ENCODE measurements at places on chromosomes 7 and 10.

DNA sequence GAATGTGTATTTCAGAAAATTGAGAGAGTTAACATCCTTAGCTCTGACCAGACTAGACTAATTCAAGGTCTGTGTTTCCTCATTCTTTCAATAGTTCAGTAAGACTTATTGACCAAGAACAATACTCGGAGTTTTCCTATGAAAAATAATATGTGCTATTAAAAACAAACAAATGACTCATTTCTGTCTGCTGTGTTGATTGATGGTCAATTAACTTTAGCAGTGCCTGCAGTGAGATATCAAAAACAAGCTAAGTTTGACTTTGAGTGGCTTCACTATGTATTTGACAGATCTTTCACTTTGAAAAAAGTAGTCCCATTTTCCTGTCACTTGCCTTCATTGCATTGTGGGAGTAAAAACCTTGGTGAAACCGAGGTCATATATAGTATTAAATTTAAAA lies 91.0 kb downstream of the GNAT3 start:
- no peak for DNase-seq

DNA sequence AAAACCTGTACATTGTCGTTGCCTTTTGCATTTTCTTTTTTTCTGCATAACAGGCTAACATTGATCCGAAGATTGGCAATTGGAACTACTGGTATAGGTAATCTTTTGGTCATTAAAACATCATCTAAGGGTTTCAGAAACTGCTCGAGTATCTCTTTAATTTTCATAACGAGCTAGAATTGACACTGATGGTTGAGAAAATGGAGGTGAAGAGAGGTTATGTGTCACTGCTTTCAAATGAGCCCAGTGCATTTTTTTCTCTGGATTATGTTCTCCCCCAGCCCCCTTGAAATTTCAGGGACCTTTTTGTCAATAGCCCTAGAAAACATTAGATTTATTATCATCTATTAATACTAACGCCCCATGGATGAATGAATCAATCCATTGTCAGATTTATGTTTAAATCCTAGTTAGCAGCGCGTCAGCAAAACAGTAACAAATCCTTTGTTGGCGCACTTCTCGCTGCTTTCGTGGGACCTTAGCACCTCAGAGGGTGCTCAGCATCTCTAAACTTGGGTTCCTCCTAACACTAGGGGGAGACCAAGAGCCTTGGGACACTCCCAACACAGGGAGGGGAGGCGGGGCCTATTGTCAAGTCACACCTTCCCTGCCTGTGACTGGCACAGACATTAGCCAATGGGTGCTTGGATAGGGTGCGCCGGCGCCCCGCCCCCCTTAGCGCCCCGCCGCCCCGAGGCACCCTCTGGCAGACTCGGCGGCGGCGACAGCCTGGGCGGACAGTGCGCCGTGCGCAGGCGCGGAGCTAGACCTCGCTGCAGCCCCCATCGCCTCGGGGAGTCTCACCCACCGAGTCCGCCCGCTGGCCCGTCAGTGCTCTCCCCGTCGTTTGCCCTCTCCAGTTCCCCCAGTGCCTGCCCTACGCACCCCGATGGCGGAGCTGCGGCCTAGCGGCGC lies at the start of gene SUFU:
SUFU (plus strand) TSS at position 709 of the 915 bp plus-strand sequence; CDS start at position 890, 181 bp downstream.
- peak; percentile 95 for DNase-seq

DNA sequence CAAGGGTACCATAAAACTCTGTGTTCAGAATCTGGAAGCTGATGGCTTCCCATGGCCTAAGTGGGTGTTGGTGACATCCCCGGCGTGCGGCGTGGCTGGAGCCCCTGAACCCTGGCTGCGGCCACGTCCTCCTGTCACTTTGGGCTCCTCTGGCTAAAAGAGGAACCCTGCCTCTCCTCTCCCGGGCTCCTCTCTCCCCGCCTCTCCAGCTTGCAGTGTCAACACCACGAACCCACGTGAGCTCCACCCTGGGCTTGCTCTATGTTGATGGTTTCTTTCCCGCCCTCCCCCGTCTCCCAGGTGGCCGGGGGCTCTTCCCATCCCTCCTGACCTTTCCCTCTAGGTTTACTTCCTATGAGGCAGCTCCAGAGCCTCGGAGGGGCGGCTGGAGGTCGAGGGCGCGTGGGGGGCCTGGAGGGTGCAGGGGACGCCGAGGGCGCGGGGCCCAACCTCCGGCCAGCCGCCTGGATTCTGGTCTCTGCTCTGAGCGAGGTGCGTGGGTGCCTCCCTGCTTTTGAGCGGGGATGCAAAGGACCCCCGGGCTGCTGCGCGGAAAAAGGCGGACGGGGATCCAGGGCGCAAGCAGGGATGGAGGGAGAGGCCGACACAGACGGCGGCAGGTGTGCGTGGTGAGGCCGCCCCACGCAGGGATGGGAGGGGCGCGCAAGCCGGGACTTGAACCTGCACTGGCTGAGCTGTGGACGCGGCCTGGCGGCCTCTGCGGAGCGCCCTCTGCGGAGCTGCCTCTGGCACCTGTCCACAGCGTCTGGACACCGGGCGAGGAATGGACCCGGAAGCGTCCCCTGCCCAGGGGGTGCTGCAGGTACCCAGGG lies 115.5 kb upstream of the DIP2C start:
- no peak for DNase-seq

- no peak for DNase-seq
Measured at GRCh38 chr10:22053048-22053447, 49.5 kb upstream of the DNAJC1 start.

DNA sequence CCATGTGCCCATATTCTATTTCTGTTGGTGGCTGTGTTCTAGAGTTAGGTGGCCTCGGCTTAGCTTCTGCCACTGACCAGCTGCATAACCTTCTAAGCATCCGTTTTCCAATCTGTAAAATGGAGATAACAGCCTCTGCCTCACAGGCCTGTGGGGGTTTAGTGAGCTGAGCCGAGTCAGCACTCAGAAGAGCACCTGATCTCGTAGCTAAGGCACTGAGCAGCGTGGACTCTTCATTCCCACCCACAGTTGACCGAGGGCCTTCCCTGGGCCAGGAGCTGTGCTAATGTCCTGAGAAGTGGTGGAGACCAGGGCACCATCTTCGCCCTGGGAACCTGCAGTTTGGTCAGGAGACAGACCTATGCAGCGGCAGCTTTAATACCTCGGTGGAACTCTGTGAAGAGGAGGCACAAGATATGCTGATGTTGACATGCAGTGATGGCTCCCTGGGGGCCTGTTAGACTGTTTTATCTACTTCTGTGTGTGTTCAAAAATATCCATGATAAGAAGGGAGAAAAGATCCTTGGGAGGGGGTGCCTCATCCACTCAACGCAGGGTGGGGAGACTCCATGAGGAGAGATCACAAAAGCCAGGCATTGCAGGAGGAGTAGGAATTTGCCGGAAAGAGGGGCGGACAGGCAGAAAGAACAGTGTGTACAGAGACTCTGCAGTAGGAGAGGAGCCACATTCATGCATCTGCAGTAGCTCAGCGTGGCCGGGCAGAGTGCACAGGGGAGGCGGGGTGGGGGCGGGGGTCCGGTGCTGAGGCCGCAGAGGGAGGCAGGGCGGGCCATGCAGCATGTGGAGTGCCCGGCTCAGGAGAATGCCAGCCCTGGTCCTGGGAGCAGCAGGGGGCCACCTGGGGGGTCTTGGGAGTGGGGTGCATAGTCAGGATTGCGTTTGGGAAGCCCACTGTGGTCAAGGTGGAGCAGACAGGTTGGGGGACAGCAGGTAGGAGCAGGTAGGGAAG lies 136.8 kb downstream of the C10orf105 start:
- no peak for DNase-seq

- no peak for DNase-seq
Measured at GRCh38 chr10:124898471-124898870, 43.5 kb upstream of the ZRANB1 start.

GRCh38 chr10:114017873-114018272 lies 25.8 kb upstream of the ADRB1 start:
- no peak for DNase-seq

DNA sequence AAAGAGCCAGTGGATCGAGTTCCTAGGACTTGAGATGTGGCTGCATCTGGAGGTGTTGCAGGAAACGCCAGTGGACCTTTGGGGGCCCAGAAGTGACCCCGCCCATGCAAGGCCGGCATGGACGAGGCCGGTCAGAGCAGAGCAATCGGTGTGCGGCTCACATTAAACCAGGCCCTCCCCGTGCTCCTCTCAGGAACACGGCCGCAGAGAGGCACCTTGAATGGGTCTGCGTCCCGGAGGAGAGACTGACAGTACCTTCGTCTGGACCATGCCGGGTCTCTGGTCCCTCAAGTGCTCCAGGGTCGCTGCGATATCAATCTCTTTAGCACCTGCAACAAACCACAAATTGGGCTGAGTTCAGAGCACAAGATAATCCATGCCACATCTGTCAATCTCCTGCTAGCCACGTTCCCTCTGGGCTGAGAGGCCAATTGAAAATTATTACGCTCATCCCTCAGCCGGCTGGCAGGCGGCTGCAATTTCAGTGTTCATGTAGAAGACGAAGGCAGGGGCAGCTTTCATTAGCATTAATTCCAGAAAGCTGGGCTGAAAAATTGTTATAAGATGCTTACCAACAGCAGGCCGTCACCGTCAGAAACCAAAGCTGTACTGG lies 212.0 kb downstream of the DNAJB6 start:
- DNase-seq: no peak

DNA sequence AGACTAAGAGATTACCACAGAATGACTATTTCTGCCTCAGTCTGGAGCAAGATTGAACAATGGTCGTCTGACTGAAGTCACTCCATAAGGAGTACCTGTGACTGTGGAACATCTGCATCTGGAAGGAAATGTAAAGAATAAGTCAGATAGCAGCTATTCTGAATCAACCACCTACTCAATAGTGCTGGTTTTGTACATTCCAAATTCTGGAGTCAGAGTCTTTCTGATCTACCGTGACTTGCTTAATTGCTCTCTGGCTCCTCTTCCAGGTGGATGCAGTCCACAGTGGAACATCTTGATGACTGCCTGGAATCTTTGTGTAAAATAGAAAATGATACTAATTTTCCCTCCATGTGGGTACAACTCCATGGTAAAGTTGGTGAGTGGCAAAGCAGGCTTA lies 156.3 kb upstream of the SEMA3C start:
- no peak for DNase-seq

DNA sequence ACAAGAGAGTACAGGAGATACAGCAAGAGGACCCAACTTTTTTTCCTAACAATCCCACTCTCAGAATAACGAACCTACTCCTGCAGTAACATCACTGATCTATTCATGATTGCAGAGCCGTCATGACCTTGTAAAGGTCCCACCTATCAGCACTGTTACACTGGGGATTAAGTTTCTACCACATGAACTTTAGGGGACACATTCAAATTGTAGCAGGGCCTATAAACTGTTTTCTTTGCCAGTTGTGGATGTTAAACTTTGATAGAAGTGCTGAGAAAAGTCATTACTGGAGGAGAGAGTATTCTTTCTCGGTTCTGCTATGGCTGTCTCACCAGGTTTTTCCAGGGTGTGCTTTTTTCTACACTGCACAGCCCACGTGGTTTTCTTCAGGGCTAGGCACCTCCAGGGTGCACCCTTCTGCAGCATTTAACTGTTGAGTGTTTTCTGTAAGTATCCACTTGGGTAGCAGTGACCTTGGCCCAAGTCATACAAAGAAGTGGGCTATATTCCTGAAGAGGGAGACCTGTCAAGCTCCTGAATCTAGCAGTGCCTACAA lies 131.6 kb upstream of the AHR start:
- no peak for DNase-seq

DNA sequence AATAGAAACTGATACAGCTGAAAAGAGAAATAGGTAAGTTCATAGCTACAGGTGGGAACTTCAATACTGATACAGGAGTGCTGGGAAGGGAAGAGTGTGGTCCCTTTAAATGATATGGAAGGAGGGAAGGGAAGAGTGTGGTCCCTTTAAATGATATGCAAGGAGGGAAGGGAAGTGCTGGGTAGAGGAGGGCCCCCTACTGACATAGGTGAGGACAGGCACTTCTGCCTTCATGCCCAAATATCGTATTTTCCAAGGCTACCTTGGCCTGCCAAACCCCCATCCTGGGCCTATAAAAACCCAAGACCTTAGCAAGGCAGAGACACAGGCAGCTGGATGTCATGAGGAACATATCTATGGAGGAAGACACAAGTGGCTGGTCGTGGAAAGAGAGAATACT lies 92.3 kb downstream of the MAGI2 start:
- DNase-seq: no peak

- DNase-seq: no peak
Measured at GRCh38 chr7:150806863-150807262, 6.3 kb downstream of the TMEM176A start.

DNA sequence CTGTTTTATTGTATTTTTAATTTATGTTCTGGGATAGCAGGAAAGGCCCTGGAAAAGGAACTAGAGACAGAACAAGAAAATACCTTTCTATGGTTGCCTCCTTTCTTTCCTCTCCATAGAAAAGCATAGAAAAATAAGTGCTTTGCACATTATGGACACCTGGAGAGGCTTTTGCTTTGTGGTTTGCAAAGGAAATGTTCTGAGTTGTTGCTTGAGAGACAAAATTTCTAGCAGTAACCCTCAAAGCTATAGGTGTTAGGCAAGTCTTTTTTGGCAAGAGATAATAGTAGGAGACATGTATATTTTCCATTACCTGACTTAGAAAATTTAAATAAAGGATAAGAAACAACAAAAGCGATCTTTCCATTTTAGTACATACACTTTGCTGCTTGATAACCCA lies 378.6 kb upstream of the PRKCQ start:
- DNase-seq: no peak

DNA sequence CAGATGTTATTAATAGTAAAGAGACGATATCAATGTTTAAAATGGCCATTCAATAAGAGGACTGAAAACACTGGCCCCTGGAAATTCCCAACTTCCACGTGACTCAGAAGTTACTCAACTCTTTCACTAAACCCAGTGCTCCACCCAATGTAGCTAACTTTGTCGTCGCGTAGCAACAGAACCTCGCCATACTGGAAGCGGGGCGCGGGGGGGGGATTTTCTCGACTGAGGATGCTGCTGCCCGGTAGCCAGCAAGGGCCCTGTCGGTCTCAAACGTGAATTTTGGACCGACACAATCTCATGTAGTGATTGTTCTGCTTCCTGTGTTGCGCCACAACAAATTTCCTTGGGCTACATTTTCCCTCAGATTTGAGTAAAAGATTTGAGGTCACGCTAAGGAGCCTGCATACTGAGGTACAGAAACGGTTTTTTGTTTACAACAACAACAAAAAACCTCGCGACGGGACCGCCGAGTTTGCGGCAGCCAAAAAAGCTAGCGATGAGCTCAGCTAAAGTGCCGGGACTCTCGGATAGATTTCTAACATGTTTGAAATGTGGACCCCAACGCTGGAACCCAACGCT lies 977 bp upstream of the SFR1 start:
- peak; percentile 60 for DNase-seq

DNA sequence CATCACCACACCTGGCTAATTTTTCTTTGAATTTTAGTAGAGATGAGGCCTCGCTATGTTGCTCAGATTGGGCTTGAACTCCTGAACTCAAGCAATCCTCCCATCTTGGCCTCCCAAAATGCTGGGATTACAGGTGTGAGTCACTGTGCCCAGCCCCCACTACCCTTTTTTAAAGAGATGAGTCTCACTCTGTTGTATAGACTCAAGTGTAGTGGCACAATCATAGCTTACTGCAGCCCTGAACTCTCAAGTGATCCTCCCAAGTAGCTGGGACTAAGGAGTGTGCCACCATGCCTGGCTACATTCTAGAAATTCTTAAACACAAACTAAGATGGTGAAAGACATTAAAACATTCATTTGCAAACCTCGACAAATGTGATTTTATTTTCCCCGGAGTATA lies 12.6 kb downstream of the SYPL1 start:
- no peak for DNase-seq

- no peak for DNase-seq
Measured at GRCh38 chr7:47783456-47784223, 164.6 kb downstream of the PKD1L1 start.

- no peak for DNase-seq
Measured at GRCh38 chr10:97883092-97883485, 33.4 kb downstream of the GOLGA7B start.

- no peak for DNase-seq
Measured at GRCh38 chr7:151684408-151685175, 164.9 kb upstream of the RHEB start.
